Stimulated activated CD8-positive, alpha-beta memory T cell treated with anti-CD3 and anti-CD28 coated beads, Interleukin-2, amount 100 ng/mL, for 1 hour (primary cell): ENCODE measurements at places on chromosomes 3 and 15.

- no peak for DNase-seq
Measured at GRCh38 chr15:83362706-83363105, 78.2 kb upstream of the BNC1 start.

DNA sequence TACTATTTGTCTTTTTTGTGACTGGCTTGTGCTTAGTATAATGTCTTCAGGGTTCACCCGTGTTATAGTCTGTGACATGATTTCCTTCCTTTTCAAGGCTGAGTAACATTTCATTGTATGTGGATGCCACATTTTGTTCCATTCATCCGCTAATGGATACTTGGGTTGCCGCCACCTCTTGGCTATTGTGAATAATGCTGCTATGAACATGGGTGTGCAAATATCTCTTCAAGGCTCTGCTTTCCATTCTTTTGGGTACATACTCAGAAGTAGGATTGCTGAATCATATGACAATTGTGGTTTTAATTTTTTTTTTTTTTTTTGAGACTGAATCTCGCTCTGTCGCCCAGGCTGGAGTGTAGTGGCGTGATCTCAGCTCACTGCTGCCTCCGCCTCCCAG, 15.4 kb downstream of the CRTC3 start:
- no peak for DNase-seq

GRCh38 chr3:99789011-99789721, 28.5 kb upstream of the CMSS1 start:
- DNase-seq, result no peak

GRCh38 chr3:124772081-124772831, 42.0 kb downstream of the UMPS start:
- DNase-seq, result no peak

- peak; percentile 21 for DNase-seq
Measured at GRCh38 chr3:46284981-46285683, 42.9 kb downstream of the CCR3 start.

DNA sequence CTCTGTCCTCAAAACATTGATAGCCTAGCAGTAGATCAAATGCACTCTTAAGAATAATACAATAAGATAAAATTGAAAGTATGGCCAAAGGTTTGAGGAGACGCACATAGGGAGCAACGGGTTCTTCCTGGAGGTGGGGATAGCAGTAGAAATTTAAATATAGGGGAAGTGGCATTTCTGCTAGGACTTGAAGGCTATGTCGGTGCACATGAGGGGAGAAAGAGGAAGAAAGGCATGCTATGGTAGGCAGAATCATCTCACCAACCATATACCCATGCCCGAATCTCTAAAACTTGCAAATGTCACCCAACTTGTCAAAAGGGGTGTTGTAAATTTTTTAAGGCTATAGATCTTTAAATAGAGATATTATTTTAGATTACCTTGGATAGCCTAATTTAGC, 735.1 kb upstream of the LMCD1 start:
- DNase-seq, result no peak

DNA sequence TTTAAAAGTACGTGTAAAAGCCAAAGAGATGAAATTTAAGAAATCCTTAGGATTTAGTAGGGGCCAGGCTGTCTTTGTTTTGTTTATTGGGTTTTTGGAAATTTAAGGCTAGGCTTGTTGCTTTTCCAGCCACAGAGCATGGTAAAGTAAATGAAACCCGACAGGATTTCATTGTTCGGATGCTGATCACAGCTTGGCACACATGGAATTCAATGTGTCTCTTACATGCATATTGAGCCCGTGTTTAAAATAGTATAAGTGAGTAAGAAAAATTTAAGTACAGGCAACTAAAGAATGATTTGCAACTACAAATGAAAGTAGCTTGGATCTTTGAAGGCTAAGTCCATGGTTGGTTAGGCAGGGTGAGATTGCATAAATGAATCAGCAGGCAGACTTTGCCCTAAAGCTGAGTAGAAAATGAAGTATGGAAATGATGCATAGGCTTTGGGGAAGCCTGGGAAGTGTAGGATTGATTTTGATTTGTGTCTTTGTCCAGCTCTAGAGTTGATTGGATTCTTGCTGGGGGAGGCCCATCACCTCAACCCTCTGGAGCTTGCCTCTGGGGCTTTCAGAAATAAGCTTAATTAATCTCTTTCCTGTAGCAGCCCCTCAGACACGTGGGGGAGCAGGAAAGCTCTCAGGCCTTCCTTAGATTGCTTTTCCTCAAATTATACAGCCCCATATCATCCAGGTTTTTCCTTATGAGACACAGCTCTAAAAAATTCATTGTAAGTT, 68.2 kb upstream of the ADAMTSL3 start:
- DNase-seq, result no peak

- DNase-seq, result no peak
Measured at GRCh38 chr3:3998140-3998922, 199.1 kb downstream of the LRRN1 start.

DNA sequence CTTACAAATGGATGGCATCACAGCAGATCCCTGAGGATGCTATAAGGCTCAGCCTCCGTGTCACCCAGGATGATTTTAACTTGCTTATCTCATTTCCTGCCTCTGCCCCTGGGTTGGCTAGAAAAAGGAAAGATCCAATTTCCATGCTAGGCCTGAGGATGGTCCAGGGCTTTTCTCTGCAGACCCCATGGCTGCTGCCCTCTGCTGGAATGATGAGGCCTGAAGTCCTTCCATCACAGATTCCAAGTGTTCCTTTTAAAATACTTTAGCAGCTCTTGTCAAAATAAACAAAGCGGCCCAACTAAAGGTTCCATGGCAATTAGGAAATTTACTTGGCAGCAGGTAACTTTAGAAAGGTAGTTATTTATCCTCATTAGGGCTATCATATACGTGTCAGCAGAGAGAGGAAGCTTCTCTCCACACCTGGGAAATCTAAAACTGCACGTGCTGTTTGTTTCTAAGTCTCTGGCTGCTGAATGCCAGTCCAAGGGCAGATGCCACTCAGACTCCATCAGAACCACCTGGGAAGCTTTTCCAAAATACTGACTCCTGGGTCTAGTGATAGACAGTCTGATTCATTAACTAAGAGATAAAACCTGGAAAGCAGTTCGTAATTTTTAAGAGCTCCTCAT, 401.9 kb upstream of the IL12A start:
- DNase-seq, result no peak

DNA sequence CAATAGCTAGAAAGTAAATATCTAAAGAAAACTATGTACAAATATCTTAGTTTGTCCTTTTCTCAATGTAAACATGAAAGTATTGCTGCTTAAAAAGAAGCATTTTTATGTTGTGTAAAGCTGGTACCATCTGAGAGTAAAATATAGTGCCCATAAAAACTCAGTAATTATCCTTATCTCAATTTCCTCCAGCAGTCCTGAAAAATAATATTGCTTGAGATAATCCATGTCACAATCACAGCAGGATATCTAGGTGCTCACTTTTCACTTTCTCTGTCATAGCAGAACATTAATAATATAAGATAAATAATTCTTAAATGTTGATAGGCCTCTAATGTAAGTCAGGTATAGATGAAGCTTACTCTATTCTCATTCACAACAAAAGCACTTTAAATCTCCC, 285.5 kb downstream of the ZBBX start:
- no peak for DNase-seq

DNA sequence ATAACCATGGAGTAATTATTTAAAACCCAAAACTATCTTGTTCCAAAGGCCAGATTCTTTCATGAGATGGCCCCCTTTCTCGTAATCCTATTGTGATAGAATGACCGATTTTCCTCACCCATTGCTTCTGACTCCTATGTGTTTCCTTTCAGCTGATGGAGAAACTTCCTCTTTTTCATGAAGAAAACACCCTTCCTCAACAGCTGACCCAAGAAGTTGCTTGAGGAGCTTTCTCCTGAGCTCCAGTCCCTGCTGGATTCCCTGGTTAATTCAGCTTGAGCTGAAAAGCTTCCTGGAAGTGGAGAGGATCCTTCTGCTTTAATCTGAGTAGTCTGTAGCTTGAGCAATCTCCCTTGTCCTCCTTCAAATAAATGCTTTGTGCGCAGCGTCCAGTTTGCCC, 75.0 kb downstream of the BFSP2 start:
- DNase-seq, result no peak

- DNase-seq, result no peak
Measured at GRCh38 chr3:4615750-4616149, 122.6 kb downstream of the ITPR1 start.

- DNase-seq, result no peak
Measured at GRCh38 chr15:28182216-28182615, 83.1 kb upstream of the OCA2 start.

DNA sequence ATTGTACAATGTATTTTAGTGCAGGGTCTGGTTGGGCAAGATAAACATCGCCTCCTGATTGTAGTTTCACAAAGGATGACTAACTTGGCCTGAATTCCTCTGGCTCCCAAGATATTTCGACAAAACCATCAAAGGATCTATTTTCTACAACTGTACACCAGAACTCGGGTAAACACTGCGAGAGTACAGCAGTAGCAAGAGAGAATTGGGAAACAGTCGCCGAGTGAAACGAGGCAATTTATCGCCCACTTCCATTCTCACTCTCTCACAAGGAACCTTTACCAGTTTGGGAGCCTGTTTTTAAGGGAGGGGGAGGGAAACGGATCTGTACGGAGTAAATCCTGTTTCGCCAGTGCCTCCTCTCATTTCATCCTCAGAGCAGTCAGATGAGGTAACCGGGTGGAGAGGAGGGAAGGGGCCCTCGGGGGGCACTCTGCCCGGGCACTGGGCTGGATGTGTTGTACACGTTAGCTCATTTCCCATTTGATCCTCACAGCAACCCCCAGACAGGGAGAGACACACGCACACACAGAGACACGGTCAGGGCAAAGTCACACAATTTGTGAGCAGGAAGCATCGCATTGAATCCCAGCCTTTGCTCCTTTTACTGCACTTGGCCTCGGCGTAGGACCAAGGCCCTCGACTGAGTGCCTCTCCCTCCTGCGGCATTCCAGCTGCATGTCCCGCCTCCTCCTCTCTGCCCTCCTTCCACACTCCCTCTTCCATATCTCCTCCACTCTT, 120.1 kb downstream of the LIPC start:
- DNase-seq, result no peak

DNA sequence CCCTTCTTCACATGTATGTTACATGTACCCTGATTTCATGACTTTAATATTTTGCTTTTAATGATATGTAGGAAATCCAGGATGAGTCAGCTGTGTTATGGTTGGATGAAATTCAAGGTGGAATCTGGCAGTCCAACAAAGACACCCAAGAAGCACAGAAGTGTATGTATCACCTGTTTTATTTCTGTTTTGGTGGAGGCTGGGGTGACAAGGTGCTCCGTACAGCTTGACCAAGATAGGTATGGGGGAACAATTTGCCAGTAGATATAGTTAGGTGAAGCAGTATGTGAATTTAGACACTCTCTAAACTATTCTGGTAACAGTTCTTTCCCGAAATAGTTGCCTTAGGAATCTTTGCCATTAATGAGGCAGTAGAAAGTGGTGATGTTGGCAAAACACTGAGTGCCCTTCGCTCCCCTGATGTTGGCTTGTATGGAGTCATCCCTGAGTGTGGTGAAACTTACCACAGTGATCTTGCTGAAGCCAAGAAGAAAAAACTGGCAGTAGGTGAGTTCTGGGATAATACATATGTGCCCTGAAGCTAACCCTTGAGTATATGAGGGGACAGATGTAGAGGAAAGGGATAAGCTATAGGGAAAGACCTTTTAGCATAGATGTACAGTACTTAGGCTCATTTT, 63.7 kb upstream of the CRTC3 start:
- DNase-seq, result no peak

GRCh38 chr3:12773030-12773709, 14.1 kb upstream of the TMEM40 start:
- no peak for DNase-seq

DNA sequence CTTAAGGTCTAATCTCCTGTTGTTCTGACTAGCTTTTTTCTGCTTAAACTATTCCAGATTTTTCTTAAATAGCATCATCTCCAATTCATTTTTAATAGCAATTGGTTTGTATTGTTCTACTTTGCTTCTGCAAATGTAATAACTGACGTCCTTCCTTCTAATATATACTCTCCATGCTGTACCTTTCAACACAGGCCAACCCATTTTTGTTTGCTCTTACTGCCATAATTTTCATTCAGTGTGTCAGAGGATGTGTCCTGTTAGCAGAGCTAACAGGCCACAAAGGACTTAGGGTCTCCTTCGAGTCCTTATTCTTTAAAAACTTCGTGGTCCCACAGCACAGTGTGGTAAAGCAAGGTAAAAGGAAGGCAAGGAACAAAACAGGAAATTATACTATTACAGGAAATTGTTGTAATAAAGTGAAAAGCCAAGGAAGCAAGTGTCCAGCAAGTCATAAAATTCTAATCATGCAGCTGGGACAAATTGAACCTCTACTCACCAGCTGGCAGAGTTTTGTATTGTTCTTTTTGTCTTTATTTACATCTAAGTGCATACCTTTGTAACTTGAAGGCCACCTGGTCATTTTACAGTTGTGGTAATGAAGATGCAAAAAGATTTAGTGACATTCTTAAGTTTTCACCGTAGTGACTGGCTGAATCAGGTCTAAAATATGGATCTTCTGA, 64.9 kb upstream of the ZBTB20 start:
- DNase-seq, result no peak

DNA sequence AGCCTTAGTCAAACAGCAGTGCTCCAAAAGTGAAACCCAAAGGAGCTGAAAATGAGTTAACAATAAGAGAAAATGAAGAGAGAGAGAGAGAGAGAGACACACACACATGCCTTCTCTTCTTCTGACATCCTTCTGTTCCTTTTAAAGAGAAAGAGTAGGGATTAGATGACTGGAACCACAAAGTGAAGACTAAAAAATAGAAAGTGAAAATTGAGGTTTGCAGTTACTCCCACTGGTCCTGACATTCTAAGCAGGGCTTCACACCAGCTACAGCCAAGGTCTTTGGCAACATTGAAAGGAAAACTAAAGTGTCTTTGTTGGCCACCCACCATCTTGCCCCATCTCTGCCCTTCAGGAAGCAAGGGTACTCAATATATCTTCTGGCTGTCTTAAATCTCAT, 59.2 kb downstream of the USP50 start:
- DNase-seq, result no peak

DNA sequence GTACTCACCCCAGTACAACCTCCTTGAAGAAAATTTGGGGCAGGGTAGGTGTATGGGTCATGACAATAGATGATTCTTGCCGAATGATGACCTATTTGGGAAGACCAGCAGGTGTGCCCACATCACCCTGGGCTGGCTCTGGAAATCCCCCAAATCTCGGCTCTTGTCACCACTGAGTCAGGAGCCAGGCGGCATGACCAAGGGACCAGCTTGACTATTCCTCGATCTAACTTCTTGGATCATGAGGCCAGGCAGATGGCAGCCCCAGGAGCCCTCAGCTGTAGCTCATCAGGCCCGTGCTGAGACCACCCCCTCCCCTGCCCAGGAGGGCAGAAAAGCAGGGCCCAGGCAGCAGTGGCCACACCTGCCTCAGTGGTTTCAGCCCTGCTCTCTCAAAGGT, 9.2 kb upstream of the MUC4 start:
- DNase-seq, result no peak

- no peak for DNase-seq
Measured at GRCh38 chr3:121750087-121750415, 510 bp upstream of the GOLGB1 start.

GRCh38 chr15:31216215-31216911, 110.3 kb upstream of the KLF13 start:
- peak; percentile 26 for DNase-seq

- DNase-seq, result no peak
Measured at GRCh38 chr3:180770639-180771038, 91.3 kb upstream of the CCDC39 start.
